ENCODE measurements at places on chromosomes 6 and 20.

GRCh38 chr6:45323656-45324224, 4.4 kb upstream of the RUNX2 start:
- peak overlapping the region; percentile 8 for H3K4me3 ChIP-seq
- DNase-seq, result no peak
- peaks cover 22% of the 10 kb centered on the region for H3K4me1 ChIP-seq
- peaks cover 4% of the 10 kb centered on the region for H3K36me3 ChIP-seq

DNA sequence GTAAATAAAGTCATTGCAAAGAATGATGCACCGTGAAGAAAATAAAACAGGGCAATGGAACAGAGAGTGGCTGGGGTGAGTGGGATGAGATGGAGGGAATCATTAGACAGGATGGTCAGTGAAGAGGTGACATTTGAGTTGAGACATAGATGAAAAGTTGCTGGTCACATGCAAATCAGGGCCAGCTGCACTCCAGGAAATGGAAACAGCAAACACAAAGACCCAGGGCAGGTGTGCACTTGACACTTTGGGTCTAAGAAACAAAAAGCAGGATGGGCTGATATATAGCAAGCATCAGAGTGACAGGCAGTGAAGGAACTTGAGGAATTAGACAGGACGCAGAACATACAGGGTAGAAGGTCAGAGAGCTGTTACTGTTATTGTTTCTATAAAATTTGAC, 171.5 kb upstream of the RIPOR2 start:
- H3K4me1 ChIP-seq, result no peaks in the 10 kb centered on the region
- H3K27me3 ChIP-seq, result no peaks in the 10 kb centered on the region
- DNase-seq, result no peak
- H3K36me3 ChIP-seq, result peaks cover 35% of the 10 kb centered on the region
- no peak overlapping the region for H3K27ac ChIP-seq

DNA sequence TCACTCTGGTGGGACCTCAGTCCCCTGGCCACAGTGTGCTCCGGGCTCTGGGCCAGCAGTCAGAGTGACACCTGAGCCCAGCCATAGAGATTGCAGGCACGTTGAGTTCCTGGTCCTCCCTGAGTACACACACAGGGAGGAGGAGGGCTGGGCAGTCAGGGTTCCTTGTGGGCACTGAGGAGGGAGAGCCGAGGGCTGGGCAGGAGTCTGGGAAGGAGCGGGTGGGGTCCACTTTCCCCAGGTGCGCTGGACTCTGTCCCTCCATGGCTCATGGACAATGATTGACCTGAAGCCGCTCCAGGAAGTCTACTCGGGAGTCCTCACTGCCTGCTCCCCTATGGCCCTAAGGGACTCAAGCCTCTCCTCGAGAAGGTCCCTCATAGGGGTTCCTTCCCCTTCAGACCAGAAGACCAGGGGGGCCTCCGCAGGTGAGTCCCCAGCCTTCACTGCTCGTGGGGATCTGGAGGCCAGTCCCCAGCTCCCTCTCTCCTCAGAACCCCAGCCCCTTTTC, 1.1 kb downstream of the SLC44A4 start:
- H3K27me3 ChIP-seq, result no peaks in the 10 kb centered on the region
- H3K4me1 ChIP-seq, result no peaks in the 10 kb centered on the region
- peak overlapping the region; percentile 29 for H3K27ac ChIP-seq
- H3K36me3 ChIP-seq, result peaks cover 20% of the 10 kb centered on the region

DNA sequence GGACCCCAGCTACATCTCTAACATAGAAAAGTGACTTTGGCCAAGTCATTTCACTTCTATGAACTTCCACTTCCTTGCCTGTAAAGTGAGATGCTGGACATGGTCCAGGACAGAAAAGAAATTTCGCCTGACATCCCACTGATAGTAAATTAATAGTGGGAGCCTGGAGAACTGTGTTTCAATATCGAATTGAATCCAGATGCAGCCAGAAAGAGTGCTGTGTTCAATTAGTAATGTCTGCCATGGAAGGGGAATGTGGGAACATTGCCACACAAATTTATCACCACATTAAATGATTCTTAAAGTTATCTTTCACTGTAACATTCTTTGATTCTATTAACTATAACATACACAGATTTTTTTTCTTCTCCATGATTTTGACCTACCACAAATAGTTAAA, 255.0 kb downstream of the HACE1 start:
- H3K4me1 ChIP-seq, result no peaks in the 10 kb centered on the region
- no peaks in the 10 kb centered on the region for H3K36me3 ChIP-seq
- no peak overlapping the region for H3K4me3 ChIP-seq

GRCh38 chr20:64024141-64024990, 11.6 kb upstream of the C20orf204 start:
- no peaks in the 10 kb centered on the region for H3K27me3 ChIP-seq
- H3K4me1 ChIP-seq, result no peaks in the 10 kb centered on the region
- no peak overlapping the region for H3K27ac ChIP-seq
- no peak for DNase-seq
- peaks cover 39% of the 10 kb centered on the region for H3K36me3 ChIP-seq

DNA sequence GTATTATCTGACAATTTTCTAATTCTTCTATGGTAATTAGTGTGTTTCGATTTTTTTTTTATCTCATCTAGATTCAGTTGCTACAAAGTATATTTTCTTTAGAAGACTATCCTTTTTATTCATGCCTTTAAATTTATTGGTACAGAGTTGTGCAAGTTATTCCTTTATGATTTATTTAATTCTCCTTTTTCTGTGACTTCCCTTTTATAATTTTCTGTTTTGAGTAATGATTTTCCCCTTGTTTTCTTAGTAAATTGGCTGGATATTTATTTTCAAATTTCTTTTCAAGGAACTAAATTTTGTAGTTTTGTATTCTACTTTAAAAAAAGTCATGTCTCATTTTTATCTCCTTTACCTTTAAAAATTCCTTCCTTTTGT, 2.4 kb upstream of the IL22RA2 start:
- no peak overlapping the region for H3K27ac ChIP-seq
- H3K36me3 ChIP-seq, result no peaks in the 10 kb centered on the region
- H3K4me1 ChIP-seq, result no peaks in the 10 kb centered on the region

DNA sequence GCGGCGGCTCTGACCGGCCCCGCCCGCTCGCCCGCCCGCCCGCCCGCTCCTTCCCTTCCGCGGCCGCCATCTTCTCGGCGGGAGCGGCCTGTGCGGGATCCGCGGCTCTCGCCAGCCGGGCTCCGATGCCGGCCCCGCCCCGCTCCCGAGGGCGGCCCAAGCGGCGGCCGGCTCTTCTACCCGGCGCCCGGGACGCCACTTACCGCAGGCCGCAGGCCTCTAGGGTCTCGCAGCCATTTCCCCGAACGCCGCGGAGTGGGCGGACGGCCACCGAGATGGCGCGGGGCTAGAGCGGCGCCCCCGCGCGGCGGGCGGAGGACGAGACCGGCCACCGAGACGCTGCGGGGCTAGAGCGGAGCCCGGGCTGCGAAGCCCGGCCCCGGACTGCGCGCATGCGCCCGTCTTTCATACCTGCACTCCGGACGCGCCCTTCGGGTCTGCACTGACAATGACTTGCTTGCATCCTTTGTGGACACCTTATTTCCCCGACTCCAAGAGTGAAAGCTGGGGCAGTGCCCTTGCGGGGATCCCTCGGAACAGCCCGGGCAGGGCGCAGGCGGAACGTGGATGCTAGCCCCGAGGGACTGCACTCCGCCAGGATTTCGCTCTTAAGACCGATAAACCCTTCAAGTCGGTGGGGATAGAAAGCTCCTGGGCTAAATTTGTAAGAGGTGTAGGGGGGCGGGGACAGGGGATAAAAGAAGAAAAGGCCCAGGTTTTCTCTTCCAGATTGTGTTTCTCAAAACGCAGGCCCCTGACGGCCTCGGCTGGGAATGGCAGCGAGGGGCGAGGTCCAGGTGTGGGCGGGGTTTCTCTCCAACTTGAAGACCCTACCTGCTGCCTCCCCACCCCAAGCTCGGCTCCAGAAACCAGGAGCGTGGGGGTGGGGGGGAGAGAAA, at the start of gene DIDO1:
DIDO1 (minus strand) TSS at position 277 of the 899 bp plus-strand sequence.
- H3K36me3 ChIP-seq, result peaks cover 30% of the 10 kb centered on the region
- H3K4me3 ChIP-seq, result peak within 1 kb of the TSS; percentile 84
- no peaks in the 10 kb centered on the region for H3K27me3 ChIP-seq
- peaks cover 65% of the 10 kb centered on the region for H3K4me1 ChIP-seq

DNA sequence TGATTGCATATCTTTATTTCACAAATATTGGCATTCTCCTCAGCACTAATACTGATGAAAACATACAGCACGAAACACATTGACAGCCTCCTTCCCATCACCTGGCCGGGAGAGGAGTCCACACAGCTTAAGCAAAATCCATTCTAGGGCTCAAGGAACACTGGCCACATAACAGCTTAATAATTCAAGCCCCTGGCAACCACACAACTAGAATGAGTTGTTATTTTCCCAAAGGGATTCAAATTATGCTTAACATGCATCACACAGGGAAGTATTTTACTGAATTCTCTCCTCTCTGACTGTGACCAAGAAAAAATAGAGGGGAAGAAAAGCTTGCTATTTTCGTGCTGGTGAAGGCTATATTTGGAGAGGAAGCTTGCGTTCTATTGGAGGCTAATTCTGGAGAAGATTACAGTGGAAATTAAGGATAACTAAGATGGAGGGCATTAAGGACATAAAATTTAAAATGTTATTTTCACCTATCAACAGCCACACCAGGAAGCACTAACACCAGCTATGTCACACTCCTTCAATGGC, 198.5 kb downstream of the ADGRG6 start:
- no peak overlapping the region for H3K27ac ChIP-seq
- no peaks in the 10 kb centered on the region for H3K36me3 ChIP-seq
- no peak overlapping the region for H3K4me3 ChIP-seq
- DNase-seq, result no peak
- H3K27me3 ChIP-seq, result peaks cover 9% of the 10 kb centered on the region

DNA sequence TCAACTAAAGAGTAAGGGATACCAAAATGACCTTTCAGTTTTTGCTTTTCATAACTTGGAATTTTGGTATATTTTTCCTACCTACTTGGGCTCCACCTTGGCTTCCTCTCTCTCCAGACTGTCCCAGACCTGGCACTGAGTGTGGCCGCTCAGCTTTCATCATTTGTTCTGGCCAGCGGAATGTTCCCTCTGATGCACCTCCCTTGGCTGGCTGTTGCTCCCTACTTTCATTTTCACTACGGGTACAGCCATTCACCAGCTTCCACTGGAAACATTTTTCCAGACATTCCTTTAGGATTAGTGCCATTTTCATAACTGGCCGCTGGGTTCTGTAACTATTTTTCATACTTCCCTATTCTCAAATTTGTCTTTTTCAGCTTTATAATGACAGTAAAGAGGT, 487.4 kb downstream of the TENT5A start:
- H3K27ac ChIP-seq, result no peak overlapping the region
- no peak overlapping the region for H3K4me3 ChIP-seq
- no peaks in the 10 kb centered on the region for H3K4me1 ChIP-seq

DNA sequence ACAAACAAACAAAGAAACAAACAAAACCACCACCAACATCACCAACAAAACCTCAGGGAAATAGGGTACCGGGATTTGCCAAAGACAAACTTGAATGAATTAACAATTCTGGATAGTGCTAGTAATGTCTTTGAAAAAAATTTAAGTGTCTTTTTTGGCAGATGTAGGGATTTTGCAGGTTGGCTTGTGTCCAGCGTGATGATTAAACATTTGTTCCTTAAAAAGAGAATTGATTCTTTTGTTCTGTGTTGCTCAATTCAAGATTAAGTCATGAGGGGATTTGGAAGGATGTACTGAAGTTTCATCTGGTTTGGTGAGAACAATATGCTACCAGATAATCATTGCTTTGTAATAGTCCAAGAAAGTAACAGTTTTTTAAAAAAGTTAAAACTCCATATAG, 125.1 kb upstream of the HS3ST5 start:
- H3K4me1 ChIP-seq, result no peaks in the 10 kb centered on the region

DNA sequence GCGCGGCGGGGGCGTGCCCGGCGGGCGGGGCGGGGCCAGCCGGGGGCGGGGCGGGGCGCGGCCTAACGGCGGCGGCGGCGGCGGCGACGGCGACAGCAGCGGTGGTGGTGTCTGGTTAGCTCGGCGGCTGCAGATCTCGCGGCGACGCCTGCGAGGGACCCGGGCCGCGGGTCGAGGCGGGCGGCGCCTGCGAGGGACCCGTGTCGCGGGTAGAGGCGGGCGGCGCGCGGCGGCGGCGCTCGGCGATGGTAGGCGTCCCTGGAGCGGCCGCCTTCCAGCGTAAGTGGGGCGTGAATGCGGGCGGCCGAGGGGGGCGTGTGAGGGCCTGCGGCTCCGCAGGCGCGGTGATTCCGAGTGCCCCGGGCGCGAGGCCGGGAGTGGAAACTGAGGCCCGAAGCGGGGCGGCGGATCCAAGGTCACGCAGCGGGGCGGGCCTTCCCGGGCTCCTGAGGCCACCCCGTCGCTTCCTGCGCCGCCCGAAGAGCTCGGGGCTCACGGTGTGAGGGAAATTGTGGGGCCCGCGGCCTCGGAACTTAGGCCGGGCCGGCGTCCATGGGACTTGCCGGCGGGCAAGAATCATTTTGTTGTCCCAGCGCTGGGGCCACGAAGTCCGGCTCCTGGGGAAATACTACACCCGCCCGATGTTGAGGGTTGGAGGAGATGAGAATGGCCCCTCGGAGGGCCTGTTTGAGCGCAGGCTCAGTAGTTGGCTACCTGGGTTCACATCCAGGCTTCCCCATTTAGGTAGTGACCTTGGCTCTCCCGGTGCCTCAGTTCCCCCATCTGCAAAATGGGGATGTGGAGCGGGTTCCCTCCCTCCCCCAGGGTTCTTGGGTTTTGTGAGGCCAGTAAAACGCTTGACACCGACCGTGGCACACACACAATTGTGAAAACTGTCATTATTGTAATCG, at the start of gene CBFA2T2:
CBFA2T2 (plus strand) TSS at position 74 of the 911 bp plus-strand sequence; CDS start at position 246, 172 bp downstream.
- DNase-seq, result no peak
- H3K4me3 ChIP-seq, result peak within 1 kb of the TSS; percentile 77
- peaks cover 9% of the 10 kb centered on the region for H3K4me1 ChIP-seq
- H3K36me3 ChIP-seq, result peaks cover 2% of the 10 kb centered on the region
- peak within 1 kb of the TSS; percentile 89 for H3K27ac ChIP-seq
- no peaks in the 10 kb centered on the region for H3K27me3 ChIP-seq

GRCh38 chr20:20666359-20666758, 46.1 kb downstream of the RALGAPA2 start:
- no peak for DNase-seq
- no peak overlapping the region for H3K4me3 ChIP-seq
- no peaks in the 10 kb centered on the region for H3K27me3 ChIP-seq
- peaks cover 26% of the 10 kb centered on the region for H3K4me1 ChIP-seq

DNA sequence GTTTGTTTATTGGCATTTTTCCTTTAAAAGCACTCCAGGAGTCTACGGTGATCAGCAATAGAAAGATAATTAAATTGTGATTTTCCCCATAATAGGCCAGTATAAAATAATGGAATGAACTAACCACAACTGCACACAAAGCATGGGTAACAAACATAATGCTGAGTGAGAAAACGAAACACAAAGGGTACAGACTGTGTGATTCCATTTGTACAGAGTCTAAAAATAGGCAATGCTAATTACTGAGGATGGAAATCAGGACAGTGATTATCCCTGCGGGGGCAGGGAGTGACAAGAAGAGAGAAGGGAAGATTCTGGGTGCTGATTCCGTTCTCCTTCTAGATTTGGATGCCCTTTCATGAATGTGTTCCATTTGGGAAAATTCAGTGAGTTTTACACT, 478.1 kb downstream of the PREX1 start:
- peaks cover 2% of the 10 kb centered on the region for H3K36me3 ChIP-seq
- peaks cover 50% of the 10 kb centered on the region for H3K27me3 ChIP-seq
- H3K27ac ChIP-seq, result no peak overlapping the region

Measured in central memory CD8-positive, alpha-beta T cell (primary cell).